Renal cortex interstitium (tissue), 15 donors: ENCODE measurements at places on chromosomes 12 and 14.

GRCh38 chr14:22185191-22185590 is 403.8 kb downstream of the DAD1 start:
- no peak for DNase-seq

GRCh38 chr12:132414634-132415326 is 75.2 kb upstream of the FBRSL1 start:
- peak; percentile 65 for DNase-seq

- DNase-seq, result no peak
Observed at GRCh38 chr14:94403312-94403932, 15.0 kb upstream of the SERPINA1 start.

DNA sequence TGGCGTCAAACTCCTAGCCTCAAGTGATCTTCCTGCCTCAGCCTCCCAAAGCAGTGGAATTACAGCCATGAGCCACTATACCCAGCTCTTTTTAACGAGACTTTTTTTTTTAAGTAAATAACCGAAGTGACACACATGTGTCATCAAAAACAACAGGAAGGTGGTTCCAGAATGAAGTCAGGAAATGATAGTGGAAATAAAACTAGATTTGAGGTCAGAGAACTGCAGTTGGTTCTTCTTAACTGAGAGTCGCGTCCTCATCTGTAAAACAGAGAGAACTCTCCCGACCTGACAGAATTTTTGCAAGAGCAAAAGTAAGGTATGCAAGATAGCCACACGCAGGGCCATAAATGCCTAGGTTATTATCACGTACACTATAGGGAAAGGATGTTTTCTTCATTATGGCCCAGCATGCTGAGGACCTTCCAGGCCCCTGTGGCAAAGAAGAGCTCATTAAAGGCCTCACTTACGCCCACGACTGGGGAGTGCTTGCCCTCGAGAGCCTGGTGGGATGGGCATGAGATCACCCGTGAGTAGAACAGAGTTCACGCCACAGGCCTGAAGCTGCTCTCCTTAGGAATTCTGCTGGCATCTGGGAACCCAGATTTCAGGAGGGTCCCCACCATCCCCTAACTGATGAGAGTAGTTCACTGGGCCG is 67.2 kb downstream of the SCARB1 start:
- DNase-seq, result no peak

GRCh38 chr14:76948213-76948947 is 80.1 kb downstream of the IRF2BPL start:
- DNase-seq, result no peak

- no peak for DNase-seq
Observed at GRCh38 chr12:11894890-11895289, 175.8 kb upstream of the BCL2L14 start.

DNA sequence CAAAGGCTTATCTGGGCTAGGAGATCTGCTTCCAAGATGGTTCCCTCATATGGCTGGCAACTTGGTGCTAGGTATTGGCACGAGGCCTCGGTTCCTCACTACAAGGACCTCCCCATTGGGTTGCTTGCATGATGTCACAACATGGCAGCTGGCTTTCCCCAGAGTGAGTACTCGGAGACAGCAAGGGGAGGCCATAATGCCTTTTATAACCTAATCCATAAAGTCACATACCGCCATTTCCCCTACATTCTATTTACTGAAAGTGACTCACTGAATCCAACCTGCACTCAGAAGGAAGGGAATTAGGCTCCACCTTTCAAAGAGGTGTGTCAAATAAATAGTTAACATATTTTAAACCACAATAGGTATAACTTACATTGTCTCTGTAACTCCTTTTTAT is 130.9 kb downstream of the SAMD4A start:
- DNase-seq, result no peak

DNA sequence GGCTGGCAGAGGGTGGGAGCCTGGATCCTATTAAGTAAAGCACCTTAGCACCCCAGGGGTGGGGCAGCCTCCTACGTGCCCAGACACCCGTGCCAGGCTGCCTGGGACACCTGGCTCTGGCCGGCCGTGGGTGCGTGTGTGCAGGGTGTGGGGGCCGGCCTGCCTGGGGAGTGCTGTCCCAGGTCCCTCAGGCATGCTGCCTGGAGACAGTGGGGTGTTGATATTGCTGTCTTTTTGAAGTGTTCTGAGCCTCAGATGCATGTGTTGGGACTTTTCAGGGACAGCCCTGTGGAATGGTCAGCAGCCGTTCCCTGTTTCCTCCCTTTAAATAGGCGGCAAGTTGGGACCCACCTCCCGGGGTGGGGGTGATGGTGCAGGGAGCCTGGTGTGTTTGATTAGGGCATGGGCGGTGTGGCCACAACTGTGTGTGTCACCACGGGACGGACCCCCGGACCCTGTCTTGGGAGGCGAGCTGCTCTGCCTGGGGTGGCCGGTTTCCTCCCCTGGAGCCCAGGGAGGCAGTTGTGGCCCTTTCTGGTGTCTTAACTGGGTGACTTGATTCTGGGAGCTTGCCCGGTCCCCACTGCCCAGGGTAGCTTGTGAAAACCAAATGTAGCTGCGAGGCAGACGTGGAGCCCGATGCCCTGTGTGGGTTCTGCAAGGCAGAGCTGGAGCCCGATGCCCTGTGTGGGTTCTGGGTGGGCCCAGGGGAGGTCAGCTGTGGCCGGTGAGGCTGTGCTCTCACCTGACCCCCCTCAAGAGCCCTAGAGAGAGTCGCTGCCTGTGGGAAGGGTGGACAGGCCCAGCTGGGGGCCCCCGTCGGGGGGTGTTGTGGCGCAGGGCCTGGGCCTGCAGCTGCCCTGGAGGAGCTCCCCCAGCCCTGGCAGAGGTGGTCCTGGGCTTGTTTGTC is 8.2 kb downstream of the ULK1 start:
- no peak for DNase-seq

GRCh38 chr12:58681730-58682129 is 238.6 kb downstream of the LRIG3 start:
- DNase-seq, result no peak

GRCh38 chr12:69115951-69116350 is 123.4 kb upstream of the CPSF6 start:
- DNase-seq, result no peak

- no peak for DNase-seq
Observed at GRCh38 chr12:75658901-75659823, 147.8 kb upstream of the KRR1 start.

DNA sequence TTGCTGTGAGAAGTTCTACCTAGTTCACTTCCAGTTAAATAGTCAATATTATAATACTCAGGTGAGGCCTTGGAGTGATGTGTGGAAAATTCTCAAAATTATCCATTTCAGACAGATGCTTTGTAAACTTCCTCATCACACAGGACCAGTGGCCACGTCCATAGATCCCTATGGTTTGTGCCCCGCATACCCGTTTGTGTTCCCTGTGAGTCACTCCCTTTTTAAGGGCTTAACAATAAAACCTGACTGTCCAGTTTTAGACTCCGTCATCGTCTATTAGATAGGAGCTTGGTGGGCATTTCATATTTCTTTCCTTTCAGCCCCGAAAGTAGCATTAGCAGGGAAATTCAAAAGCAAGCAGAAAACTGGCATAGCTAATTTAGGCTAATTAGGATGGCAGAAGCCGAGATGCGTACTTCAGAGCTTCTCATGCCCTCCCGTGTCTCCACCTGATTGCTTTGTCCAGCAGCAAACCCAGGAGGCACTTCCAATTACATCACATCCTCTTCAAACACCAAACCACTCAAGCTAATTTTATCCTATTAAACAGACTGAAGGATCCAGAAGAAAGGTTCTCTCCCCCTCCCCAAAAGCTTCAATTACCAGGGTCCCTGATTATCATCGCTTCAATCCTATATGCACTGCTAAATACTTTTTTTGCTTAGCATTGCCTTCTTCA is 186.6 kb upstream of the OTX2 start:
- DNase-seq, result no peak

- peak; percentile 63 for DNase-seq
Observed at GRCh38 chr12:124609041-124609989, 41.9 kb upstream of the NCOR2 start.
